ENCODE measurements at places on chromosomes 16 and 17.

DNA sequence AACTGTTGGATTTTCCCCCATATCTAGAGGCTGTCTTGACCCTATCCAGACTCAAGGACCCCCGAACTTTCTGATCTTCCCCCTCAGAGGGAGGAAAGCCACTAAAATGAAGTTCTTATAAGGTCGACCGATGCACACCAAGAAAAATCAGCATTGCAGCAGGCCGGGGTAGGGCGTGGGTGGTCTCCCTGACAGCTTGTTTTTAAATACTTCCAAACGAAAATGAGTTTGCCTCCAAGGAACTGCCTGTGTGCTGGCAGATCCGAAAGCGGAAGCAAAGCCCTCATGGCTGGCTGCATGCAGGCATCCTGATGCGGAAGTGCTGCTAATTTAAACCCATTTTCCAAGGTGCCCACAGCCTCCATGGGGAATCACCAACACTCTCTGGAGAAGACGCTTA, 374.3 kb upstream of the XYLT1 start:
- no peak for DNase-seq

DNA sequence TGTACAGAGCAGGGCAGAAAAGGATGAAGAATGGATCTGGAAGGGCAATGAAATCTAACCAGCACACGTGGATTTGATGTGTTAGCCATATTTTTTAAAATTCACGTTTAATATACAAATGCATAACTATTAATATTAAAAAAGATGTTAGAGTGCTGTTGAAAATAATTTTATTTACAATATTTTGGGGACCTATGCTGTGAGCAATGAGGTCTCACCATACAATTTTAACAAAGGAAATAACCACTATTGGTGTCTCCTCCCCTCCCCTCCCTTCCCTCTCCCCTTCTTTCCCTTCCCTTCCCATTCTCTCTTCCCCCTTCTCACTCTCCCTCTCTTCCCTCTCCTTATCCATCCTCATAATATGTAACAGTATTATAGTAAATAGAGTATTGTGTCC, 64.2 kb upstream of the GPR139 start:
- no peak for DNase-seq

- DNase-seq, result no peak
These were observed 19.8 kb downstream of the SPHK1 start for GRCh38 chr17:76404256-76404655.

DNA sequence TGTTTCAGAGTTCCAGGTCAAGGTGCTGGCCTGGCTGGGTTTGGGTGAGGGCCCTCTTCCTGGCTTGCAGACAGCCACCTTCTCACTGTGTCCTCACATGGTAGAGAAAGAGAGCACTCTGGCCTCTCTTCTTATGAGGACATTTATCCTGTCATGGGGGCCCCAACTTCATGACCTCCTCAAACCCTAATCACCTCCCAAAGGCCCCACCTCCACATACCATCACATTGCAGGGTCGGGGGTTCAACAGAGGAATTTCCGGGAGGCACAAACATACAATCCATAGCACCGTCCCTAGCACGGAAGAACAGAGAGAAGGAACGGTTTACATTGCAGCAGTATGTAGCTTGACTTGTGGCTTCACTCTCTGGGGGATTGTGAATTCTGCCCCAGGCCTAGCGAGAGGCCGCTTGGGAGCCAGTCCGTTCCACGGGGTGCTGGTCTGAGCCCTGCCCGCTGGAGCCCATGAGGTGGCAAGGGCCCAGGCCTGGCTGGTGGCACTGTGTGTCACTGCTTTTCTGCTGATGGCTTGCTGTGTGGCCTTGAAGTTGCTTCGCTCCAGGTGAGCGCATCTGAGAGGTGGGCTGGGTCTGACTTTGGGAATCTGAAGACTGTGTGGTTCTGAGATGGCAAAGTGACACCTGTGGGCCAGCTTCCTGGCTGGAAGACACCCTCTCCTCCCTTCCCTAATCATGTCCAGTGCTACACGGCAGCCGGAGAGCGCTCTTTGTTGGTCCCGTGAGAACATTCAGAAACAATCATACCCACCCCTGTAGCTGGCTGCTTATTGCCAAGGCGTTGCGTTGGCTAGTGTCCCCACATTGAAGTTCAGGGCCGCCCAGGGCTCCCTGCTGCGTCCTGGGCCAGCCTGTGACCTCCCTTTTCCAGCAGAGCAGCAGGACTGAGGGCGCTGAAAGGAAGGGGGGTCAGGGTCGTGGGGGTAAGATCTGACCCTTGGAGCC, 98.3 kb downstream of the CMIP start:
- no peak for DNase-seq

GRCh38 chr17:31609996-31610910, 218.8 kb downstream of the RAB11FIP4 start:
- no peak for DNase-seq

DNA sequence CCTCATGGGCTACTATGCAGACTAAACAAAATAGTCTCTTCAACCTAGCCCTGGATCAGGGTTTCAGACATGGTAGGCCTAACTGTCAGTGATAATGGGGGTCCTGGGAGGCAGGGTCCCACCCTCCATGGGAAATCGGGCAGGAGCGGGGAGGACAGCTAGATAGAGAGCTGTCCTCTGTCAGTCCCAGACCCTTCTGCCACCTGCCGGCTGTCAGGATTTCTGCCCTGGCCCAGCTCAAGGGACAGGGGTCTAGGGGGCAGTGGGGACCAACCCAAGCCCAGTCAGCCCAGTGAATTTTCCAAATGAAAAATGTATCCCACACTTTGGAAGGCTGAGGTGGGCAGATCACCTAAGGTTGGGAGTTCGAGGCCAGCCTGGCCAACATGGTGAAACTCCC, 5.3 kb downstream of the CA7 start:
- no peak for DNase-seq

DNA sequence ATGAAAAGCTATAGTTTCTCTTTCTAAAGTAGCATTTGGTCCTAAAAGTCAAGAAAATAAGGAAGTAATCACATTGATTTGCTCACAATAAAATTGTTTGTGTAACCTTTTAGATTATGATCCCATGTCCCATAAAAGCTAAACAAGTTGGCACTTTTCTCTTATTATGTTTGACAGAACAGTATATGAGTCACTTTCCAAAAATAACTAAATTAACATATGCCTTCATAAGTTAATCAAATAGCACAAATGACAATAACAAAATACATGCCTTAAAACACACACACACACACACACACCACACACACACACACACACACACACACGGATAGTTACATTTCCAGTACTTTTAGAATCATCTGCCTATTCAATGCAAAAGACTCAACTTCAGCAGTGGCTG, 2.8 kb downstream of the MED13 start:
- no peak for DNase-seq

DNA sequence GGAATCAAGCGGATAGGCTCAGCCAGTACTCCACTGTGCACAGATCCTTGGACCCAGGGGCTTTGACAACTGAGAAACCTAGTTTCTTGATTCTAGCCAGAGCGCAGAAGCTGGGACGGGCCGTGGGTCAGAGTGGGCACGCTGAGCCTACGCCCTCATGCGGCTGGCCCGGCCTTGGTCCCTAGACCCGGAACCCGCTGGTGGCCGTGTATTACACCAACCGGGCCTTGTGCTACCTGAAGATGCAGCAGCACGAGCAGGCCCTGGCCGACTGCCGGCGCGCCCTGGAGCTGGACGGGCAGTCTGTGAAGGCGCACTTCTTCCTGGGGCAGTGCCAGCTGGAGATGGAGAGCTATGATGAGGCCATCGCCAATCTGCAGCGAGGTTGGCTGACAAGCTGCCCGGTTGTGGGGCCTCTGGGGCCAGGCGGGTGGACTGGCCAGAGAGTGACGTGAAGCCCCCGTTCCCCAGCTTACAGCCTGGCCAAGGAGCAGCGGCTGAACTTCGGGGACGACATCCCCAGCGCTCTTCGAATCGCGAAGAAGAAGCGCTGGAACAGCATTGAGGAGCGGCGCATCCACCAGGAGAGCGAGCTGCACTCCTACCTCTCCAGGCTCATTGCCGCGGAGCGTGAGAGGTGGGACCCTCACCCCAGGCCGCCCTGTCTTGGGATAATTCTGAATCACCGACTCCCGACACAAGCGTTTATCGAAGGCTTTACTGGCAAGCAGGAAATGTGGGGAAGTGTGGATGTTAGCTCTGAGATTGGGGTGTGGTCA, 946 bp downstream of the STUB1 start:
- no peak for DNase-seq

- no peak for DNase-seq
These were observed 8.4 kb upstream of the CDRT4 start for GRCh38 chr17:15475631-15476354.

GRCh38 chr17:74158761-74159160, 44.7 kb upstream of the RPL38 start:
- no peak for DNase-seq

DNA sequence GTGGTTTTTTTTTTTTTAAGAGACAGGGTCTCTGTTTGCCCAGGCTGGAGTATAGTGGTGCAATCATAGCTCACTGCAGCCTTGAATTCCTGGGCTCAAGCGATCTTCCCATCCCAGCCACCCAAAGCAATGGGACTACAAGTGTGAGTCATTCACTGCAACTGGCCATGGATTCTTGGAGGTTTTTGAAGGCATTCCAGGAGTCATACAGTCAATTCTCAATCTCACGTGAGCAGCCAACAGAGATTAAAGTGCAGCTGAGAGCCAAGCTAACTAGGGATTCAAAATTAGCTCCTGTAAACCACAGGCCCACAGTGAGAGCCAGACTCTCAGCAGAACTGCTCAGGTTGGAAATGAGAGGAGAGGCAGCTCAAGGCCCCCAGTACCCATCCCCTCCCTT, 30.2 kb downstream of the XPO6 start:
- DNase-seq, result no peak

DNA sequence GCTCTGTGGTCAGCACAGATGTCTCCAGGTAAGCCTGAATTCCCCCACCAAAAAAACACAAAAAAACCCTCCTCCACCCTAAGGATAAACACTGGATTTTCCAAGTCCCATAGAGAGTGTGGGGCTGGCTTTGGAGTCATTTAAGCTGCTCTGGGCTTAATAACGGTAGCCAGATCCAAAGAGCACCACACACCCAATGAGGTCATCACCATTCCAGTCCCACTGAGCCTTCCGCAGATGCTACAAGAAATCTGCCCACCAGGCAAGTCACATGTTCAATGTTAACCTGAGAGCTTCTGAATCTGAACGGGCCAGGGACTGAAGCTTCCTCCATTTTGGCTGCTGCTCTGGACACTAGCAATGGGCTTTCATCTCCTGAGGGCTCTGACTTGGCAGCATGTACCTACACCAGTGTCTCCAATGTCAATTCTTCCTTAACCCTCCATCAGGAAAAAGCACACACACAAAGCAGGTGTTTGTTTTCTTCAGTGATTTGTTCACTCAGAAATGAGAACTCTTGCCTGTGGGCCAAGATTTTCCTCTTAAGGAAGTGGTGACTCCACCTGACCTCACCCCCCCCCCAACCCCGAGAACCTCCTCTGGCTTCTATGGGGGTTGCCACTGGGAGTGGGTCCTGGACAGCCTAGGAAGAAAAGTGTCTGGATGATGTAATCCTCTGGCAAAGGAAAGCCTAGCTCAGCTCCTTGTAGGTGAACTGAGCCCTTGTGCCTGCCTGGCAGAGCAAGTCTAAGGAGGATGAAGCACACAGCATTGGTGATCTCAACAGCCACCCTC, 220.1 kb downstream of the FOXL1 start:
- DNase-seq, result no peak

DNA sequence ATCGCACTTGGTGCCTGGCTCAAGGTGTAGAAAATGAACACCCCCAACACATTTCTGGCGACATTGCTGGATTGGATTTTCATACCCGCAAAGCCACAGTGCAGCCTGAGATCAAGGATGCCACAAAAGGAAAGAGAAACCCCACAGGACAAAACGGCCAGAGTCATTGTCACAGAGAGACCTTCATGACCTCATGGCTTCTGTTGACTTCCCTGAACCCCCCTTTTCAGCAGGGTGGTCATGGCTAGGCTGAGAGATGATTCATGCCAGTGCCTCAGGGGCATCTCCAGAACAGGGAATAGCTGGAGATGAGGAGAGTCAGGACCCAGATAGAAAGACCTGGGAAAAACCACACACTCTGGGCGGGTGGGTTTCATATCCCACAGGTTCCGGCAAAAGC, 122.0 kb downstream of the C16orf95 start:
- no peak for DNase-seq

GRCh38 chr17:72093707-72094106, 27.1 kb upstream of the SOX9 start:
- no peak for DNase-seq

- DNase-seq, result no peak
These were observed 39.5 kb downstream of the SMARCE1 start for GRCh38 chr17:40608061-40608581.

DNA sequence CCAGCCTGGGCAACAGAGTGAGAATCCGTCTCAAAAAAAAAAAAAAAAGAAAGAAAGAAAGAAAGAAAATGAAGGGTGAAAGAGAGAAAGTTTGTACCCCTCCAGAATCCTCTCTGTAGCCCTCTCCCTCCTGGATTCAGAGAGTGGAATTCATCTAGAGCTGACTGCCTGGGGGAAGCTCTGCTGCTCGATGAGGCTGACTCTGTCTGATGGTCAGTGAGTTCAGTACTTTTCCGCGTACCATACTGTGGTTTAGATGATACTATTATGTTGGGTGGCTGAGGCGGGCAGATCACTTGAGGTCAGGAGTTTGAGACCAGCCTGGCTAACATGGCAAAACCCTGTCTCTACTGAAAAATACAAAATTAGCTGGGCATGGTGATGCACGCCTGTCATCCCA, 14.8 kb downstream of the TMEM94 start:
- DNase-seq, result no peak

DNA sequence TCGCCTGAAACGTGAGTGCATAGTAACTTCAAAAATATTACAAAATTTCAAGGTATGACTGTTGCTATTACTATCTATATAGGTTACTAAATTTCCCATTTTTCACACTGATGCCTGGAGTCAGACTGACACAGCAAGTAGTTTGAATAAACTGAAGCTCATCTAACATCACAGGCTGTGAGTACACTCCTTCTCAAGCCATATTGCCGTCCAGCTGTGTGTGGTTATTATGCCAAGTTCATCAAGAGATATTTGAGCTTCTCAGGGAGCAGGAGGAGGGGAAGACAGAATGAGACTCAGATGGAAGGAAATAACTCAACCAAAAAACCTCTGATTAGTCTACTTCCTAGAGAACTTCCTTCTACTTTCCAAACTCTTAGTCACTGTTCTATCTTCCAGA, 473.9 kb downstream of the TOX3 start:
- DNase-seq, result no peak

GRCh38 chr16:80198311-80199299, 342.2 kb upstream of the DYNLRB2 start:
- DNase-seq, result no peak

DNA sequence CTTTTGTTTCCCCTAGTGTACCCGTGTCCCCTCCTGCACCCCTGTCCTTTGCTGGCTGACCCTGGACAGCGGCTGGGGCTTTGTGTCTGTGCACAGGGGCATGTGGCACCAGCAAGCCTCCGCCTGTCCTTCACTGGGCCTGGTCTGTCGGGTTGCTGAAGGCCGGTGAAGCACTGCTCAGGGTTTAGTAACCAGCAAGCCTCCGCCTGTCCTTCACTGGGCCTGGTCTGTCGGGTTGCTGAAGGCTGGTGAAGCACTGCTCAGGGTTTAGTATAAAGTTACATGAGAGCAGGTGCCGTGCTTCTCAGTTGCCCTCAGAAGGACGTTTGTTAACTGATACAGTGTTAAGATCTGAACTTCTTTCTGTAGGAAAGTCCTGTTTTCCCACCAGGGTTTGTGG, 33.8 kb downstream of the DEF8 start:
- no peak for DNase-seq

GRCh38 chr17:11950771-11951519, 46.3 kb downstream of the ZNF18 start:
- DNase-seq, result no peak

- no peak for DNase-seq
These were observed at the start of gene MRC2 for GRCh38 chr17:62627219-62627903. TSS of gene MRC2 (plus strand) at chr17:62627670. CDS start at chr17:62627803, 133 bp downstream.
